ENCODE measurements at places on chromosomes 4 and X.

DNA sequence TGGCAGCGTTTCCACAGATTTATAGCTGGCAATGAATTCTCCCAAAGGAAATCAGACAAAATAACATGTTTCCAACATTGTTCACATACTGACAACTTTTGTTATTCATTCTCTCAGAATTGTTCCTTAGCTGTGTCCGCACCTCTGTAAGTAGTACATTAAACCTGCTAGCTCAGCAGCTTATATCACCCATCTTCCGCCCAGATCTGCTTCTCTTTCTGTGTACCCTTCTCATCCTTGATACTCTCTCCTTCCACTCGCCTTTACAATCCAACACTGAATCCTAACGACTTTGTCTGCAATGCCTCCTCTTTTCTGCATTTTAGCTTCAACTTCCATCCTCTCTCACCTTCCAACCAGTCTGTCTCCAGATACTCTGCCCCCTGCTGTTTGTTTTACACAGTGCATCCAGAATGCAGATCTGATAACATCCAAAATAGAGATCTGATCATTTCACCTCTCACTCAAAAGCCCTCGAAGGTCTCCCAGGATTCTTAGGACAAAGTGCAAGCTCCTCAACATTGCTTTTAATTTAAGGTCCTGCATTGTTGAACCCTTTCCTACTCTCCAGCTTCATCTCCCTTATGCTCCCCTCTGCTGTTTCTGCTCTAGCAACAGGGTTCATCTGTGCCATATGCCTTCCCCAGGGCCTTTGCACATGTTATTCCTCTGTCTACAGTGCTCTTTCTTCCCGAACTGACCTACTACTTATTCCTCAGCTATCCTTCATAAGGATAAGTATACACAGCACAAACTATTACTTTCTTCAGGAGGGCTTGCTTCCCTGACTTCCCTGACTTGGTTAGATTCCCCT is 67.3 kb upstream of the VBP1 start:
- no peak for DNase-seq

DNA sequence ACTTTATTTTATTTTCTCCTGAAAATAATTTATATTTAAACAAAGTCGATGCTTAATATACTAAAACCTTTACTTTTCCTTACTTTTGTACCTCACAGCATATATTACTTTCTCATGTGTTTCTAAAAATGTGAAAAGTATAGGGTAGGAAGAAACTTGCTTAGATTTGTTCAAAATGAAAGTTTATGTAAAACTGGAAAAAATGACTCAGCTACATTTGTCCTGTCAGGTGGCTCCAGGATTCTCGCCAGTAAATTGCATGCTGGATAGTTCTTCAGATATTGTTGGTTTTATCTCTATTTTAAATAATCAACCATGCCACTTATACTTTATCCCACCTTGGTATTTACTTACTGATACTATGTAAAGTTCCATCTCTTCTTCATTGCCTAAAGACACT is 159.2 kb upstream of the NDST4 start:
- DNase-seq, result no peak

GRCh38 chrX:103092942-103093341 is at the start of gene NXF3:
Gene NXF3, minus strand, starts transcription at chrX:103093143. Its CDS starts 120 bp downstream, at chrX:103093023.
- no peak for DNase-seq

DNA sequence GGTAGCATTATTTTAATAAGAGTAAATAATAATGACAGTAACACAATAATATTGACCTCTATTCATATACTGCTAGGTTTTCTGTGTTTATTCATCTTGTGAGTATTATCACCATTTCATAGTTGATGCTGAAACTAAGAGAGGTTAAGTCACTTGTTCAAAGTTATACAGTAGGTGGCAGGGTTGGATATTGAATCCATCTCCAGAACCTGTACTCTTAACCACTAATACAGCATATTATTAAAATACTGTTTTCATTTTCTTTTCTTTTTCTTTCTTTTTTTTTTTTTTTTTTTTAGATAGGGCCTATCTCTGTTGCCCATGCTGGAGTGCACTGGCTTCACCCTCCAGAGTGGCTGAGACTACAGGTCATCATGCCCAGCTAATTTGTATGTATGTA is 7.1 kb upstream of the ELF2 start:
- no peak for DNase-seq

- no peak for DNase-seq
Measured at GRCh38 chrX:79557212-79557611, 190.1 kb upstream of the ITM2A start.

DNA sequence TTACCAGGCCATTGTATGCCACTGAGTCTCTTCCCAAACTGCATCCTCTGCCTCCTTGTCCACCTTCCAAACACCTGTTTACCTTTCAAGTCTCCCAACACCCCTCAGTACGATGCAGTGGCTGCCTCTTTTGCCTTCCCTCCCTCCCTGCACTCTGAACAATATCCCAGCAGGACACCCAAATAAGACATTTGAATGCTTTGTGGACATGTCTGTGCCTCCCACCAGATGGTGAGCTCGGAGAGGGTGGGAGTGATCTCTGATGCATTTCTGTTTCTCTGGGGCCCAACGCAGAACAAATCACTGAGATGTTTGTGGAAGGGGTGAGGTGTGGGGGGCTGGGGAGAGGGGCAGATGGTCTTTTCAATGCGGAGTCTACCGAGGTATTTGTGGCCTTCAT is 33.4 kb downstream of the PJA1 start:
- no peak for DNase-seq

DNA sequence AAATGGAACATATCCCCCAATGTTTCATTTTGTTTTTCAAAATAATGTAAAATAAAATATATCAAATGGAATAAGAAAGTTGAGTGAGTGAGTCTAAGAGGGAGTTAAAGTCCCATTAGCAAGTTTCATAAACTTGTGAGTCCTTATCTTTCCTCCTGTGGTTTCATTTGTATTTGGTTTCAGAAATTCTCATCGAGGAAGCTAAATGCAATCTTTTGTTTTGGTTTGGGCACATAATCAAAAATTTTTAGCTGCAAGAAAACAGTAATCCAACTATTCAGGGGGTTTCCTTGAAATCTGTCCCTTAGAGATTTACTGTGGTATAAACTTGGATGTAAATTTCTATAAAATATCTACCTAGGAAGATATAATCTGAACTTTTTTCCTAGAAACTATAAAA is 124.2 kb downstream of the CAMK2D start:
- no peak for DNase-seq

- no peak for DNase-seq
Measured at GRCh38 chrX:153934762-153935325, at the start of gene NAA10. Gene NAA10, minus strand, starts transcription at chrX:153935037. Its CDS starts 133 bp downstream, at chrX:153934904.

DNA sequence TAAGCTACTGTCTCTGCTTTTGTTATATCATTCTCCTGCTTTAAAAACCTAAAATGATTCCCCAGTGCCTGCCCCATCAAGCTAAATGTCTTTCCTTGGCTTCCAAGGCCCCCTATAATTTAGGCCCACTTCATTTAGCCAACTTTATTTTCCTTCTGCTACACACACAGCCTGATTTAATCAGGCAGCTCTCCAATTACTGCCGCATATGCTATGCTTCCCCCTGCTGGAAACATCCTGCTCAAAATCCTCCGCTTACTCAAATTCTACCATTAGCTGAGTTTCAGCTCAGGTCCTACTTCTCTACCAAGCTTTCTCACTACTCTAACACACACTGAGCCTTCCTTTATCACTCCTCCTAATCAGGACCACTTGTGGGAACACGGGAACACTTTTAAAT is 17.0 kb downstream of the LAMP2 start:
- DNase-seq, result no peak

- no peak for DNase-seq
Measured at GRCh38 chrX:123833387-123833786, 26.5 kb upstream of the XIAP start.

GRCh38 chrX:96655947-96656623 is 28.6 kb upstream of the DIAPH2 start:
- DNase-seq, result no peak

GRCh38 chrX:132216806-132217202 is 2.4 kb downstream of the RAP2C start:
- no peak for DNase-seq

DNA sequence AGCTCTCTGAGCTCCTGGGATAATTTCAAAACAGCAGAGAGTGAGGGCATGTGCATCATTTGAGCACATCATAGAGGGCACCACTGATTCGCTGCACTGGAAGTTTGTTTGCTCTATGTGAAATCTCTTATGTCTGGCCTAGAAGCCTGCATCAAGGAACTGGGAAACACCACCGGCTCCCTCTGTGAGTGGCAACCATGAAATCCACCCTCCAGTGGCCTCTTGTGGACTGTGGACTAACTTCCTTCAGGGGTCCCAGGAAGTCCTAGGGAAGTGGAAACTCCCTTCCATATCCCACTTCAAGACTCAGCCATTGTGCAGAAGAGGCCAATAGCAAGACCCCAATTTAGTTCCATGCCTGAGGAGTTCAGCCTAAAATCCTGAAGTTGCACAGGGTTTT is 48.0 kb upstream of the IGFBP7 start:
- DNase-seq, result no peak

DNA sequence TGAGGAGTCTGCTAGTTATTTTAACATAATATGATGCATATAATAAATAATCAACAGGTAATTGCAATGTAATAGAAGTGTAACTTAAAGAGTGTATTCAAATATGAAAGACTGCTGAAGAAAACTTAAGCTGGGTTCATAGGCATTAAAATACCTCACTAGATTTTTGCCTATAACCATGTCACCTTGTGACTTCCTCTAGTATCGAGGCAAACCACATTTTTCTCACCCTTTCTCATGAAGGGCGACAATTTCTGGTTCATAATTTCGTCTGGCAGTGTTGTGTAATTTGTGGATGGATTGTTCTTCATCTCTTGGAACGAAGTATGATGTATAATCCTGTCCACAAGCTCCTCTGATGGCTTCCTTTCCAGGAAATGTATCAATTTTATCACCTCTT is 16.0 kb downstream of the SULT1E1 start:
- DNase-seq, result no peak
